ENCODE measurements at places on chromosomes 5 and 9.

- DNase-seq, result no peak
These were observed 229.1 kb downstream of the YTHDC2 start for GRCh38 chr5:113742639-113743038.

DNA sequence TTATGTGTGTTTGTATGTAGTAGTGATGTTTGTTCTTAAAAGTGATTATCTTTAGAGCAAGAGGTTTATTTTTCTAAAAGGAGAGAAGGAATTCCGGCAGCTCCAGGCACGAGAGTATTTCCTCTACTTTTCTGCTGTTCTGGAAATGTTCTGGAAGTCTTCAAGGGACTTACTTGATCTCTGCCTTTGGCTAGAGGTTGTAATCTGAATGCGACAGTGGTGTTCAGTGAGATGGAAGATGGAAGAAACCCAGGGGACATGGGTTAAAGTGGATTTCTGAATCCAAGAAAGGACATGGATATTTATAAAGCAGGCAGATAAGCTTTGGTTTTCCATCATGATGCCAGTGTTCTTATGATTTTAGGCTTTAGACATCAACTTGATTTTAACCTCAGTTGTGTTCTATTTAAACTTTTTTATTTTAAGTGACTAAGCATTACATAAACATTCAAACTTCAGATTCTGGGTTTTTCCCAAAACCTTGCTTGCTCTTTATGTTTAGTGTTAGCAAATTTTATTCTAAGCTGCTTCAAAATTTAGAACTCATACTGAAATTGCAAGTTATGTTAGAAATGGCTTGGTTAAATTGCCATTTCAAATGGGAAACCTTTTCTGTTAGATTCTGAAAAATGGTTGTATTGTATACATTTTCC is 3.6 kb downstream of the GPR21 start:
- no peak for DNase-seq

- no peak for DNase-seq
These were observed 8.6 kb upstream of the ARHGEF37 start for GRCh38 chr5:149572576-149573231.

DNA sequence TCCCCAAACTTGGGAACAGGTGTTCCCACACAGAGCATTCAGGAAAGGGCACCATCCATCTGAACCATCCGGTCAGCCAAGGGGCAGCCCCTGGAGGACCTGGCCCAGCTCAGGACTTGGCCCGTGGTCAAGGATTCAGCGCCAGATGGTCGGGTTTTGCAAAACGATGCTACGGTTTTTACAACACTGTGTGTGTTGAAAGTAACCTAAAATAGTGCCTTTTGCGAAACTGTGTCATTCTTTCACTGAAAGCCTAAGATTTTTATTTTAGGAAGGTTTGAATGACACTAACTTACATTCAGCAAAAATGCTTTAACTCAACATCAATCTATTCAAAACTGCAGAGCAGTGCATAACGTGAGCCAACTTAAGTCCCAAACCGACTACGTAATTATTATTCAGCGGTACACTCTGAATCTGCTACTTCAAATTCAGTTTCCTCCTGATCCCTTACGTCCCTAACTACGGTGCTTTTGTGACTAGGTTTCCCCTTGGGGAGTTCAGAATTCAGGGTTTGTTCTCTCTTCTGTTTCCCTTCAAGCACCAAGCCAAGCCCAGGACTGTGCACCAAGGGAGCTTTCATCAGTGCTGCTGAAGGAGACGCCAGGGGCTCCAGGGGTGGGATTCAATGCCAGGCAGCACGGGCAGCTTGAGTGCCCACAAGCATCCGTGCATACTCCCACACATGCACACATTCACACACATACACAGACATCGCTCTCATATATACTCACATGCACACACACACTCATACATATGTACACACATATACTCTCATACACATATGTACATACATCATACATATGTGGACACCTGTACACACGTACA is 25.8 kb downstream of the LPCAT1 start:
- DNase-seq, result no peak

DNA sequence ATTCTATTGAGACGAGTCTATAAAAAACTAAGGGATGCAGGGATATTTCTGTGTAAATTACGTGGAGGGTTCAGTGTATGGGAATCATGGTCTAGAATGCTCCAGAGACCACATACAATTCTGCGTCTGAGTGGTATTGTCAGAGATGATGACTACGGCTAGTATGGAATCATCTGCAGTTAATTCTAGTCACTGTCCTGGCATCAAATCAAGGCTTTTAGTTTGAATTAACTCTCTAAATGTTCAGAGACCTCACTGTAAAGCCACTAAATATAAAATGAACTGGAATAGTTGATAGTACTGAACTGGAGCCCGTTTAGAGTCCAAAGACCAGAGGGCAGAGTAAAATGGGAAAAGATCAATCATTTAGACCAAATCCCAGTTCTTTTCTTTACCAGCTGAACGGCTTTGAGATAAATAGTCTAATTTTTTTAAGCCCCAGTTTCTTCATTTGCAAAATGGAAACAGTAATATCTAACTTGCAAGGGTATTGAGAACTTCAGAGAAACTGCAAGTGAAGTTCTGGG is 599.8 kb downstream of the EBF1 start:
- no peak for DNase-seq

GRCh38 chr9:24398466-24398865 is 147.2 kb downstream of the IZUMO3 start:
- DNase-seq, result no peak

- no peak for DNase-seq
These were observed 191.7 kb downstream of the FSTL4 start for GRCh38 chr5:133420440-133421301.

DNA sequence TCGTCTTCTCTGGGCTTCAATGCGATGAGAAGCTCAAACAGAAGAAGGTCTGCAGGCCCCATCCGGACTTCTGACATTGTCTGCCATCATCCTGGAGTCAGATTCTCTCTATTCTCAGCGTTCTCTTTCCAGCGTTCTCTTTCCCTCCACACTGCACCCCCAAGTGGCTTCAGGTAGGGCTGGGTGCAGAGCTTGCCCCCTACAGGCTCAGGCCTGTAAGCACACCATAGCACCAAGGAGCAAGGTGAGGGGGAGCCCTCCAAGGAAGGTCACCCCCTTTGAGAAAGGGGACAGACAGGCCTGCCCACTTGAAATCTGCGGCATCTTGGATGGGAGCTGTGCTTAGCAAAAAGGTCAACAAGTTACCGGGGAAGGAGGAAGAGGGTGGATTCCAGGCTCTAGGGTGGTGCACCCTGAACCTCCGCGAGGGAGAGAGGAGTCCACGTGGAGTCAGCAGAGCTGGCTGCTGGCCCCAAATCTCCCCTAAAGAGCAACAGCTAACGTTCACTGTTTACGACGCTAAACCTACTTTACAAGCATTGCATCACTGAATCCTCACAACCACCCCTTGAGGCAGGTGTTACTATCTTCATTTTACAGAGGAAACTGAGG is 27.5 kb downstream of the GPX3 start:
- DNase-seq, result no peak

DNA sequence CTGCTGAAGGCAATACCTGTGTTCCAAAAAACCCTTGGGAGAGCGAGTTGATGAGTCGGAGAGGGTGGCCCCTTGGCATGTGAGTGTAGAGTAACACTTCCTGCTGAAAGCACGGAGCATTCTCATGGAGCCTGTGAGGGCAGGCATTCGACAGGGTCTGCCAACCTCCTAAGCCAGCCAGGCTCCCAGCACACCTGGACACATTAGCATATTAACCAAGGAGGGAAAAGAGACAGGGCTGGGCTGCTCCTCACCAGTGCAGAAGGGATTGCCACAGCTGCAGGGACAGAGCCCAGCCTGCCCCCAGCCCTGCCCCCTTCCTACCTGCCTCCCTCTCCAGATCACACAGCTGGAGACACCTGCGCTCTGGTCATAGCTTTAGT is 46.4 kb upstream of the SEMA4D start:
- DNase-seq, result no peak

GRCh38 chr9:89386797-89387196 is 68.5 kb downstream of the SECISBP2 start:
- DNase-seq, result no peak

DNA sequence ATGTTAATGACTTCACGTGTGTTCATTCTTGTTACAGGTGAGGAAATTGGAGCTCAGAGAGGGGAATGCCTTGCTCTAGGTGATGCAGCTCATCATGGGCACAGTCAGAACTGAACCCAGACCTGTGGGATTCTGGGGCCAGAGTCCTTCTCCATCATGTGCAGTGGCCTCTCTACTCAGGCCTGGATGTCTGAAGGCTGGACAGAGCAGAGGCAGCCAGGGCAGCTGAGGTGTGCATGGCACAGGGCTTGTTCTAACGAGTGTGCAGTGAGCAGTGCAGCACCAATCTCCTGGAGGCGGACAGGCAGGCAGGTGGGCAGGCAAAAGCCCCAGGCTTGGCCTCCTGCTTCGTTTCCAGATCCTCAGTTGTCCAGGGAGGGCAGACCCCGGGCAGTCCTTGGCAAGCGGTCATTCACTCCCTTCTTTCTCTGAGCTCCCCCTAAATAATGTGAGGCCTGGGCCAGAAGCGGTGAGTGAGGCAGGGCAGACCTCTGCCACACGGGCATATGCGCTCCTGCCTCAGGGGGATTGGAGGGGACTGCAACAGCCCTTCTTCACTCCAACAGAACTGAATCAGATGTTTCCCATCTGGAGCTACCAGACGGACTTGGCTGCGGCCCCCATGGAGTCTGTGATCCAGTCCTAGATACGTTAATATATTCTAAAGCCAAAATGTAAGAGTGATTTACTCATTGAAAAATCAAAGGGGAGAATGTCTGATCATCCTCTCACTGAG is 68.7 kb upstream of the FSTL4 start:
- DNase-seq, result no peak

- DNase-seq, result no peak
These were observed 35.6 kb downstream of the MEF2C start for GRCh38 chr5:88847420-88847819.

DNA sequence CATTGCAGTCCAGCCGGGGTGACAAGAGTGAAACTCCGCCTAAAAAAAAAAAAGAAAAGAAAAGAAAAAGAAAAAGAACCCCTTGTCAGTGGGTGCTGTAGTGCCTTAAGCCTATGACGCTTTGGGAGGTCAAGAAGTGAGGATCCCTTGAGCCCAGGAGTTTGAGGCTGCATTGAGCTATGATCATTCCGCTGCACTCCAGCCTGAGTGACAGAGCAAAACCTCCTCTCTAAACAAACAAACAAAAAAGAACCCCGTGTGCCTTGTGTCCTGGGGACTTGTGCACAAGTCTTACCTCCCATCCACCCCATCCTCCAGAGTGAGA is 33.5 kb upstream of the STXBP1 start:
- DNase-seq, result no peak

- DNase-seq, result no peak
These were observed 16.3 kb downstream of the BRD3OS start for GRCh38 chr9:134041649-134041962.

- no peak for DNase-seq
These were observed 269.0 kb downstream of the GADD45G start for GRCh38 chr9:89873801-89874200.

- DNase-seq, result no peak
These were observed 262.7 kb downstream of the YTHDC2 start for GRCh38 chr5:113776168-113776567.

- DNase-seq, result no peak
These were observed 11.9 kb downstream of the TRIO start for GRCh38 chr5:14155075-14155474.

- DNase-seq, result no peak
These were observed 134.6 kb upstream of the VLDLR start for GRCh38 chr9:2486988-2487387.

GRCh38 chr5:83475391-83475863 is 3.9 kb downstream of the VCAN start:
- DNase-seq, result no peak

DNA sequence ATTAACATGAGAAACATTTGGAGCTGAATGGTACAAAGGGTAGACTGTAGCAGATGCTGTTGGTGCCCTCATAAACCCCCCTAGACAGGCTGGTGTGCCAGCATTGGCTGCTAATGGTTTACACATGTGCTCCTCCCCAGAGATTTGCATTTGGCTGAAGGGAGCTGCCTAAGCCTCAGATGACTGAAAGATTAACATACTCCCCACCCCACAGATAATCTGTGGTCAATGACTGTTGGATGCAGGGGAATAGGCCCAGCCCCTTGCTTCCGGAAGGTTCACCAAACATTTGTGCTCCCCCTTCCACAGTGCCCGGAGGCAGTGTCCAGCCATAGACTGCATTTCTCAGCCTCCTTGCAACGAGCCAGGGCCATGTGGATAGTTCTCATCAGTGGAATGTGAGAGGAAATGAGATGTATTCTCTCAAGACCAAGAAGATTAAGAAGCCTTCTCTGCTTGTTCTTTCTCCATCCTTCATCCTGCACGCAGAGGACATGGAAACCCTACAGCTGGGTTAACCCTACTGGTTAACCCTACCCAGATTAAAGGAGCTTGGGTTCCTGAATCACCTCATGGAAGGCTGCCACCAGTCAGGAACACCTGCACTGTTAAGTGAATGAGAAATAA is 79.6 kb downstream of the PHAX start:
- no peak for DNase-seq

GRCh38 chr5:179128976-179129375 is 68.8 kb downstream of the ZNF354C start:
- no peak for DNase-seq

GRCh38 chr5:132776131-132776937 is 705 bp downstream of the SEPTIN8 start:
- DNase-seq, result peak; percentile 65

- DNase-seq, result no peak
These were observed 63.8 kb upstream of the ZNF462 start for GRCh38 chr9:106799152-106799551.

GRCh38 chr9:23766613-23767012 is 59.4 kb downstream of the ELAVL2 start:
- DNase-seq, result no peak

DNA sequence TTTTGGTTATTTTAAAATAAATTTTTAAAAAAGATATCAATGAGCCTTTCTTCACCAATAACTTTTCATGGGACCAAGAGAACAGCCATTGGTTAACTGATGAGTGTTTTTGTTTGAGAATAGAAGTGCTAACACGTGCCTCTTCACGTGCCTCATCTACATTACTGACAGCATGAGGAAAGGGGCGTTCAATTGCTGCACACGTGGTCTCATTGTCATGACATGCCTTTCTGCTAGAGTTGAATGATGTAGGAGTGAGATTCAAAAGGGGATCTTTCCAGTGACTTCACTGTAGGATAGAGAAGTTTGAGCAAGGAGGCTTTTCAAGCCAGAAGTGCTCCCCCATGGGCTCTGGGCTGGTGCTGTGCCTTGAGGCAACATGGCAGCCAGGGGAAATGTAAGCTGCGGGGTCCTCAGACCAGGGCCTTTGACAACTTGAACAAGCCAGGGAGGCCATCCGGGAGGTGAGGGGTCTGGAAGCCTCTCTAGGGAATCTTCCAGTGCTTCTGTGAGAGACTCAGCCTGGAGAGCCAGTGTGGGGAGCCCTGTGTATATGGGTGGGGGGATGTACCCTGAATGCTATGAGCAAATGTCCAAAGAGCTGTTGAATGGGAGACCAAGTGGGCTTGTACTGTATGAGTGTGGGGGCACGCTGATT is 51.2 kb upstream of the FSTL4 start:
- no peak for DNase-seq

DNA sequence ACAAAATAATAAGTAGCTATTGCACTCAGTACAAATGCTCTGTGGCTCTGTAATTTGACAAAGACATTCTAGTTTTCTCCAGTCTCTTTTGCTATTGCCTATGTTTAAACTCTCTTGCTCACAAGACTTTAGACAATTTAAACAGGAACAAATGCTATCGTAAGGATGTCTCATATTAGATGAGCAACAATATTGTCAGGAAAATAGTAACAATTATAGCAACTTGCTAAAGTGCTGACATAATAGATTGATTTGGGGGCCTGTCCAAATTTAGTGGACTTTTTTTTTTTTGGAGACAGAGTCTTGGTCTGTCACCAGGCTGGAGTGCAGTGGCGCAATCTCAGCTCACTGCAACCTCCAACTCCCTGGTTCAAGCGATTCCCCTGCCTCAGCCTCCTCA is 11.8 kb downstream of the KIF2A start:
- no peak for DNase-seq
